ENCODE measurements at places on chromosomes 13 and 19.
A peak's percentile ranks its signal among the peaks of the same experiment; 100 is the strongest.

DNA sequence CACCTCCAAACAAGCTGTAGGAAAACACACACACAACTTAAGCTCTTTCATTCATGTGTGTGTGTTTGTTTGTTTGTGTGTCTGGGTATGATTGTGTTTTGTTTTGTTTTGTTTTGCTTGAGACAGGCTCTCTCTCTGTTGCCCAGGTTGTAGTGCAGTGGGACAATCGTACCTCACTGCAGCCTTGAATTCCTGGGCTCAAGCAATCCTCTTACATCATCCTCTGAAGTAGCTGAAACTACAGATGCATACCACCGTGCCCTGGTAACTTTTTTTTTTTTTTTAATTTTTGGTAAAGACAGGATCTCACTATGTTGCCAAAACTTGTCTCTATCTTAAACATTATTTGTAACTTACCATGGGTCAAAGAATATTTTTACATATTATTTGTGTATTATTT lies 431.7 kb downstream of the SLITRK1 start:
- DNase-seq: no peak

DNA sequence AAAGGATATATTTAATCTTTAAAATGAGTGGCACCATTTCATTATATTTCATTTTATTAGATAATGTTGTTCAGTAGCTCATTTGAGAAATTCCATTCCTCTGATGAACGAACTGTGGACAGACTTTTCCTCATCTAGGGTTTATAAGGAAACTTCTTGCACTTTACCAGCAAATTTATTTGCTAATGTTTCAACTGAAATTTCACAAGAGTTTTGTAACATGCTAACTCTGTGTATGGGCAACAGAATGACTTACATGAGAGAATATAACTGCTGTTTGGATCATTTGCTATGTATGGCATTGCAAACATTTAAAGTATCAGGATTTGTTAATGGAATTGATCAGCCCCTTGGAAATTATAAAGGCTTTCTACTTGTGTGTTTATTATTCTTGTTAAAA lies 3.7 kb upstream of the IRS2 start:
- no peak for DNase-seq

GRCh38 chr19:39845584-39845932 lies 621 bp downstream of the FBL start:
- DNase-seq: no peak

GRCh38 chr19:48745208-48745995 lies 1.3 kb downstream of the IZUMO1 start:
- peak; percentile 31 for DNase-seq

DNA sequence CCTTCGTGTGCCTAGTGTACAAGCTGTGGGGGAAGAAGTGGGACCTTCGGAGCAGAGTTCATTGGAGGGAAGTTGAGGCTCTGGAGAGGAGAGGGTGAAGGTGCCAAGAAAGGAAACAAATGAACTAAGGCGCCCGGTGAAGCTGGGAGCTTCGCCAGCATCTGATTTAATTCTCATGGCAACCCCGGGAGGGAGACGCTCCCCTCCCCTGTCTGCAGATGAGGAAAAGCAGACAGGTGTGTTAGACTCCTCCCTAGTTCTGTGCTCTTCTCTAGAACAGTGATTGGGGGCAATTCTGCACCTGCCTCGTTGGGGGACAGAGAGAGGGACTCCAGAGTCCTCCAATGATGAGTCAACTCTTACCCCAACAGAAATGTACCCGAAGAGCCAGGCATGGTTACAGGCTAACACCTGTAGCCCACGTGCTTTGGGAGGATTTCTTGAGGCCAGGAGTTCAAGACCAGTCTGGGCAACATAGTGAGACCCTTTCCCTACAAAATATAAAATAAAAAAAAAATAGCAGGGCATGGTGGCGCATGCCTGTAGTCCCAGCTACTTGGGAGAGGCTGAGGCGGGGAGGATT lies 4.2 kb downstream of the SSC5D start:
- no peak for DNase-seq

DNA sequence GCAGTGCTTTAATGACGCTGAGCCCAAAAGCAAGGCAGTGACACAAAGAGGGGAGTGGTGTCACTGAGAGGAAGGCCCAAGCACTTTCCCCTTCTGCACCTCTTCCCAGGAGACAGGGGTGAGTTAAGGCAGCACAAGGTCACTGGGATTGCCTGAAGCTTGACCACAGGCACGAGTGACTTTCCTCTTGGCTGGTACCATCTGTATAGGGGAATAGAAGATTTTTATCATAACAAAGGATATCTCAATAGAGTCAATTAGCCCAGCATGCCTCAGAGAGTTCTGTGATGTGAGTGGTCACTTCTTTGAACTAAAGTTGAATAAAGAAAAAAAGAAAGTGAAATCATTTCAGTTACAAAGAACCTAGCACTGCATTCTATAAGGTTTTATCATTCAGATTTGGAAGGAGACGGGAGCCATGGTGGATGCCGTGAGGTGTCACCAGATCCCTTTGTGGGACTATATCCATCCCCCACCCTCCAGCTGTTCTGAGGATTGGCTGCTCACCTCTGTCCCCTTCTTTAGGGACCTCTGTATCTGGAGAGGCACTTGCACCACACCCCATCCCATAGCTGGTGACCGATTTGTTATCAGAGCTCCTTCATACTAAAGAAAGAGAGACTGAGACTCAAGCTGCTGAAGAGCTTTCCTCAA lies 291.2 kb downstream of the DCT start:
- DNase-seq: no peak

DNA sequence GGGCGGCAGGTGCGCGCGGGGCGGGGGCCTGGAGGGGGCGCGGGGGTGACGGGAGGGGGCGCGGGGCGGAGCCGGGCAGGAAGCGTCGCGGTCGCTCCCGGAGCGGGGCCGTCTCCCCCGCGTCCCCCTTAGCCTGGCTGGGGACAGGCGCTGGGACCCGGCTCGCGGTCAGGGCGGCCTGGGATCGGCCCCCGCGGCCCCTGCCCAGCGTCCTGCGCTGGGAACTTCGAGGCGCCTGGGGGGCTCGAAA lies 74.7 kb upstream of the MCF2L start:
- no peak for DNase-seq

GRCh38 chr19:1423436-1424191 lies 14.6 kb upstream of the RPS15 start:
- DNase-seq: no peak

DNA sequence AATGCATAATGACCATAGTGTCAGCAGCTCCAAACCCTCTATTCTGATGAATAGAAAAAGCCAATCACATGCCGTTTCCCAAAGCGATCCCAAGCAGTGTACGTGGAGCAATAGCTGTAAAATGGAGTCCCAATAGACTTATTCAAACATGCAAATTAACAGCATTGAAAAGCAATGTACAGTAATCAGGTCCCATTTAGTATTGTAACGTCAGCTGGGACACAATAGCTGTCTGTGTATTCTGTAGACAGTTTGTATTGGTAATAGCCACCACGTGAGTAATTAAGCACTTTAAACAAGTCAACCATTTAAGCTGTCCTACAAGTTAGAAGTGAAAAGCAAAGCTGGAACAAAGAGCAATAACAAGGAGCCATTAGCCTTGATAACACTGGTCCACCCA lies 698.2 kb downstream of the PCDH17 start:
- no peak for DNase-seq

DNA sequence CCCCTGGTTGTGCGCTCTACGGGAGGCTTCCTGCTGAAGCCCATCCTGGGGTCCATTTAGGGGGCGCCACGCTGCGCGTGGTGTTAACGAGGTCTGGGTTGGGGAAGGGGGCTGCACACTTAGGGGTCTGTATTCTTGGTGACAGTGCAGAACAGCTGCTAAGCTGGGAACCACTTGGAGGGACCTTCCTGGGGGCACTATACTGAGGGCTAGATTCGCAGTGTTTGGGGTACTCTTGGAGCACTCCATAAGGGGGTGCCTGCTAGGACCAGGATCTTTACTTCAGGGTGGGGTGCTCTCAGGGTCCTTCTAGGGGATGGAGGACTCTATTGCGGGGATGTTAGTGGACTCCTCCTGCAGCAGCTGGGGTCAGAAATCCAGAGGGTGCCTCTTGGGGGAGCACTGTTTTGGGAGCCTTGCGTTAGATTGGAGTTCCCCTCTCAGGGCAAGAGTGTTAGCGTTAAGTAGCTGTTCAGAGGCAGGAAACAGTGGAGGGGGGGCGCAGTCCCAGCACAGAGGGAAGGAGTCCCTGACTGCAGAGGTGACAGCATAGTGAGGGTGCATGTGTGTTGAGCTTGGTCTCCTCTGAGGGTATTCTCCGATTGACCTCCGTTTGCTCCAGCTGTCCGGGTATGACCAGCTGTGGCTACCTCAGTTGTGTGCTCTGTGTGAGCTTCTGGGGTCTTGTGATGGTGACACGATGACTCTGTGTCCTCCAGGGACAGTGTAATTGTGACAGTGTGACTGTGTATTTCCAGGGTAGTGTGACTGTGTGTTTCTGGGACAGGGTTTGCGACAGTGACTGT lies 1.1 kb downstream of the PDE4A start:
- DNase-seq: no peak

DNA sequence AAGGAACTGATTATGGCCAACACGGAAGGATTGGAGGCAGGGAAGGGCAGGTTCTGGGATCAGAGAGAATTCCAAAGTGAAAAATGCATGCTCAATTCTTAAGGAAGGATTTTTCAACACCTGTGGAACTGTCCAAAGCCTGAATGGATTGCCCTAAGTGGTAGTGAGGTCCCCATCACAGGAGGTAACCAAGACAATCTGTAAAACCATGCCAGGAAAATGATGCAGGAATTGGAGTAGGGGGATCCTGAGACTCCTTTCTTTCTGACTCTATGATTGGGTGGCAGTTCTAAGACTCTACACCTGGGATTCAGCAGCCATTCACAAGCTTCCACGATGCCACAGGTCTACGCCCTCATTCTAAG lies 56.5 kb upstream of the ZNRF4 start:
- DNase-seq: no peak

GRCh38 chr13:76414320-76414719 lies 471.9 kb downstream of the KCTD12 start:
- DNase-seq: no peak

DNA sequence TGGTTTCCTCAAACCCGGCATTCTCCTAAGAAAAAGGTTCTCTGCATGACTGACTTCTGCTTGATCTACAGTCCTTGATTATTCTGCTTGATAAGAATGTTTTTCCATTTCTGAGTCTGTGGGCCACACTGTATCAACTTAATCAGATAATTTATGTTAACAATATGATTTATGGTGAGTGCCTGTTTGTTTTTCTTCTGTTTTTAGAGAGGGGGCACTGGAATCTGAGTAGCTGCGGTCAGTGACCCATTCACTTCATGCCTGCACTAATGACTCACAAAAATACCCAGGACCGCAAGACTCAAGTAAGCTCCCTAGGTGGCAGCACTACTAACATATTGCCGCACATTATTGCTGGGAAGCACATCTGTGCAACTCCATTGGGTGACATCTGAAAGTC lies 542.3 kb upstream of the ATXN8OS start:
- DNase-seq: no peak

DNA sequence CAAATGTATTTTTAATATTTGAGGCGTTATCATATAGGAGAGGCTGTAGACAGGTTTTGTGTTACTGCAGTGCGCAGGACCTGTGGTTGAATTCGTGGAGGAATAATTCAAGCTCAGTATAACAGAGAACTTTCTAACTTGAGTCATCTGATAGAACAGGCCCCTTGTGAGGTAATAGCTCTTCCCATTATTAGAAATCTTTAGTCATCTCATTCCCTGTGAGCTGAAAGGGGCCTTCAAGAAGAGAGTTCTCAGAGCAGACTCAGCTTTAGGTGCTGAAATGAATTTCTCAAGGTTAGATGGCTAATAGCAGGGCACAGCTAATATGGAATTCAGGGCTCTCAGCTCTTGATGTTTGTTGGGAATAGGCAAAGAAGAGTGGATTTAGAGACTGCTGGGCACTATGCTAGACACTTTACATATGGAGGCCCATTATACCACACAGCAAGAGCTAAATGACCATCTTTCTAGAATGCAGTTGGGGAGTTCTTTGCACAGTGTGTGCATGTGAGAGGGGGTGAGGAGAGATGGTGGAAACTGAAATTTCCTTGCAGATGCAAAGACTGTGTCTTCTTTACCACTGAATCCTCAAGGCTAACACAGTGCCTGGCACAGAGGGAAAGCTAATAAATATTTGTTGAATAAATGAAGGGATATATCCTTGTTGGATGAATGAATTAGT lies 89.5 kb downstream of the DGKH start:
- DNase-seq: no peak

DNA sequence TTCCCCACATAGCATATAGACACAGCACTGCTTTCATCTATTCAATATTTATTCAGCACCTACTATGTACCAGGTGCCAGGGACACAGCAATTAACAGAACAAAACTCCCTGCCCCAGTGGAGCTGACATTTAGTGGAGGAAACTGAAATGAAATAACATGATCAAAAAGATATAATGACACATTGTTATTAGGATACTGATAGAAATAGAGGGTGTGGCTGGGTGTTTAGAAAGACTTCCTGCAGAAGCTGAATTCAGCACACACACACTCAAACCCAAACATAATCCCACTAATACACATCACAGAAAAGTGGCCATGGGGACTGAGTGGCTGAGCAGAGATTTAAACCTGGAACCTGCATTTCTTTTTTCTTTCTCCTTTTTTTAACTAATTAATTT lies 3.8 kb upstream of the CDC37 start:
- no peak for DNase-seq

GRCh38 chr19:45613926-45614725 lies 12.1 kb upstream of the GPR4 start:
- DNase-seq: peak; percentile 50

- no peak for DNase-seq
These were observed 75.5 kb upstream of the EDNRB start for GRCh38 chr13:77994166-77994565.

GRCh38 chr19:31214997-31215396 lies 134.2 kb downstream of the TSHZ3 start:
- no peak for DNase-seq

DNA sequence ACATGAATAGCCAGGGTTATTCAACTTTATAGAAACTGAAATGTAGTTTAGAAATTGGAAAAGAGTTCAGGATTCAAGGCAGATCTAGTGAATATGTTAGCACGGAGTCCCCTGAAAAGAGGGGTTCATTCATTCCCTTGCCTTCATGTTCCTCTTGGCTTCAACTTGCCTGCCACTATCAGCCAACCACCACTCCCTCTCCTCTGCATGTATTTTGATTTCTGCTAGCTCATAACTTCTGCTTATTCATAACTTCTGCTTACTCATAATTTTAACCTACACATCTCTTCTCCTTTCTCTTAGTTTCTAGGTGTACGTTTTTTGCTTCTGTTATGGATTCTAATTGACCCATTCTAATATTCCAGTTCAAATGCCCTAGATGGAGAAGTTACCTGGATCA lies 5.5 kb upstream of the SERTM1 start:
- DNase-seq: no peak
